ENCODE measurements at places on chromosomes 3 and 15.

DNA sequence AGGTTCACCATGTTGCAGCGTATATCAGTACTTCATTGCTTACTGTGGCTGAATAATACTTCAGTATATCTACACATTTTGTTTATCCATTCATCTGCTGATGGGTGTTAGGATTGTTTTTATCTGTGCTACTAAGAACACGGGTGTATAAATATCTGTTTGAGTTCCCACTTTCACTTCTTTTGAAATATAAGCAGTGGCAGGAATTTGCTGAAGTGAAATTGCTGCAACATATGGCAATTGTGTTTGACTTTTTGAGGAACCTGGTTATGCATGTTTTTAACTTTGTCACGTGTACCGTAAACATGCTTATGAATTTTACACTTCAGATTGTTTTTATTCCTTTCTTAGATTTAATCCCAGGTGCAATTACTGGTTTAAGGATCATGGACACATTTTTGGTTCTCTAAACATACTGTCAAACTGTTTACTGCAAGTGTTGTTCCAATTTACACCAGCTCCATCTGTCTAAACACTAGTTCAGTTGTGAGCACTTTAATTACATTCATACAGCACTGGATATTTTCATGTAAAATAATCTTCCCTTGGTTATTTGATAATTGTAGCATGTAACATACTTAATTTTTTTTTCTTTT, 23.1 kb downstream of the TRAK1 start:
- DNase-seq, result no peak

DNA sequence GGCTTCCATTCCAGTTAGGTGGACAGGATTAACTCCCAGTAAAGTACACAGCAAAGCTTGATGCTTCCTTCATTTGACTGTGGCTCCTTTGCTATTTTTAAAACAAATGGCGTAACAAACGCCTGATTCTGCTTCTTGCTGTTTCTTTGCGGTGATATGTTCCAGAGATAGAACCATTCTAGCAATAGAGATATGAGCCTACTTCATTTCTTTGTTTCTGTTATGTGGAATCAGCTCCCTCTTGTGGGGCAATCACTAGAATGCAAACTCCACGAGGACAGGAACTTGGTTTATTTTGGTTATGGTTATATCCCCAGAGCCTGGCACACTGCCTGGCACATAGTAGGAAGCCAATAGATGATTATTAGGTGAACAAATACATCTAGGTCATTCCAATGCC, 122.6 kb upstream of the SLC6A11 start:
- no peak for DNase-seq

GRCh38 chr15:38972831-38973230, 408.2 kb upstream of the RASGRP1 start:
- DNase-seq, result no peak

DNA sequence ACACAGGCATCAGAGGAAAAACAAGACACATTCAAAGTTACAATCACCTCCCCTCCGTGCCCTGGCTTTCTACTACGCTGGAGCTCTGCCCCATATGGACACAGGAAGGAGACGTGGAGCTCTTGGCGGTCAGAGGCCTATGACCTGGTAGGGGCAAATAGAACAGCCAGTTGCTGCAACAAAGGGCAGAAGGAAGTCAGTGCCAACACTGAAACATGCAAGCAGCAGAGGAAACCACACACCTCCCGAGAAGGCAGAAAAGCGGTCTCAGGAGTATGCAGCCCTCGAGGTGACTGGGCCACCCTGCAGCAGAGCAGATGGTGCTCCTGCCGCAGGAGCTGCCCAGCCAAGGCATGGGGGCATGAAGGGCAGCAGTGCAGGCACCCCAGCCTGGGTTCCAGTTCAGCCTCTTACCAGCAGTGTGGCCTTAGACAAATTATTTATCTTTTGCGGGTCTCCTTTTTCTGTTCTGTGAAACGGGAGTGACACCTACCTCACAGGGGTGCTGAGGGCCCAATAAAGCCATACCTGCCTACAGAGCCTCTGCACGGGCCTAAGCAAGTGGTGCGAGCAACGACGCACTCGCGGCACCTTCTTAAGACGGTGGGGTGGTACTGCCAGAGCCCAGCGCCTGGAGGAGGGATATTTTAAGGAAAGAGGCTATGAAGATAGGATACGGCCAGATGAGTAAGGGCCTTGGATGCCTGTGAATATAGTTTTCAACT, 8.6 kb downstream of the ZXDC start:
- DNase-seq, result no peak

DNA sequence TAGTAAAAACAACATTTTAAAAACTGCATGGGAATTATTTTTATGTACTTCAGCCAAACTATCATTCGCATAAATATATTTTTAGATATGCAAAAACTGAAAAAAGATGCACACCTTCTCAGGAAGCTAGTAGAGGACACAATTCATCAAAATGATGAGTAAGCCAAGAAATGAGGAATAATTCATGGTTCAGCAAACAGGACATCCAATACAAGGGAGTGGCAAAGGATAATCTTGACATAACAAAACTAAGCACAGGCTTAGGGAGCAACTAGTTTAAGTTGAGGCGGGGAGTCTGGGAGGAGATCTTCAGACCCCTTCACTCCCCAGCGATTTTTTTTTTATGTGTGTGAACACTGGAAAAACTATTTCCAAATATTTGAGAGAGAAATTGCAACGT, 93.7 kb downstream of the ZNF280D start:
- DNase-seq, result no peak

DNA sequence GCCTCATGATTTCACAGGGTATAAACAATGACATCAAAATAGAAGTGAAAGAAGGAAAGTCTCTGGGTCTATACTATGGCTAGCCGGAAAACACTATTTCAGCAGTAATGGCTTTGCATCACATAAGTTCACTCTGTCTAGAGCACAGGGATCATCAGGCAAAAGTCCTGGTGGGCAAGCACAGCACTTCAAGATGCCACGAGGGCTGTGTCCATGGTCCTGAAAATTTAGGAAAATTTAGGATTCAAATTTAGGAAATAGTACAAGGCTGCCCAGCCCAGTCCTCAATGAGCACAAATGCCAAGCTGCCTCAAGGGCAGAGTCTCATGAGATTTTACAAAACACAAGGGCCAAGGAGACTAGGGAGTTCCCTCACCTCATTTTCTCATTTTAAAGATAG, 54.1 kb downstream of the RORA start:
- no peak for DNase-seq

- peak; percentile 13 for DNase-seq
Measured at GRCh38 chr15:94582368-94582767, 351.0 kb downstream of the MCTP2 start.

DNA sequence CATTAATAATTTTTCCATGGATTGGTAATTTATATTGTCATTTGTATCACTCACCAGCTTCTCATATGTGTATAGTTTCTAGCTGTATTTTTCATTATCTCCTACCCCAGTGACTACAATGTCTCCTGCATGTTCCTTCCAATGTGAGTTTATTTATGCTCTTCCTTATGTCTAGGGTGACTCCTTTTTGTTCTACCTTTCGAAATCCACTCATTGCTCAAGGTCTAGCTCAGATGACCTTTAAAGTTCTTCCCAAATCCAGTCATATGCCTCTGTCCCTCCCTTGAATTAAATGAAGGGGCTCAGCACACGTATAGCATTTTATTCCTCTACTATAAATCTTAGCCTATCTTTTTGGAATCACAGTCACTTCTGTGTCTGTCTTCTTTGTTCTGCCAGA, 53.0 kb downstream of the TMEM45A start:
- no peak for DNase-seq

DNA sequence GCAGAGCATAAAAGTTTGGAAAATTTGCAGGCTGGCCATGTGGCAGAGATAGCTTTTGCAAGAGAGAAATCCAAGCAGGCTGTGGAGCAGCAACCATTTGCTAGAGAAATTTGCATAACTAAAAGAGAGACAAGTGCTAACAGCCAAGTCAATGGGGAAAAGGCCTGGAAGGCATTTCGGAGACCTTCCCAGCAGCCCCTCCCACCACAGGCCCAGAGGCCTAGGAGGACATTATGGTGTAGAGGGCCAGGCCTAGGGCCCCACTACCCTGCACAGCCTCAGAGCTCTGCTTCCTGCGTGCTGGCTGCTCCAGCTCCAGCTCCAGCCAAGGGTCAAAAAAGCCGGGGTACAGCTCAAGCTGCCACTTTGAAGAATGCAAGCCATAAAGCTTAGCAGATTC, 82.7 kb downstream of the MYO5A start:
- DNase-seq, result no peak

- DNase-seq, result peak; percentile 79
Measured at GRCh38 chr3:111541911-111542483, at the start of gene CD96. Gene CD96, plus strand, starts transcription at chr3:111542197. Its CDS starts 52 bp downstream, at chr3:111542249.

DNA sequence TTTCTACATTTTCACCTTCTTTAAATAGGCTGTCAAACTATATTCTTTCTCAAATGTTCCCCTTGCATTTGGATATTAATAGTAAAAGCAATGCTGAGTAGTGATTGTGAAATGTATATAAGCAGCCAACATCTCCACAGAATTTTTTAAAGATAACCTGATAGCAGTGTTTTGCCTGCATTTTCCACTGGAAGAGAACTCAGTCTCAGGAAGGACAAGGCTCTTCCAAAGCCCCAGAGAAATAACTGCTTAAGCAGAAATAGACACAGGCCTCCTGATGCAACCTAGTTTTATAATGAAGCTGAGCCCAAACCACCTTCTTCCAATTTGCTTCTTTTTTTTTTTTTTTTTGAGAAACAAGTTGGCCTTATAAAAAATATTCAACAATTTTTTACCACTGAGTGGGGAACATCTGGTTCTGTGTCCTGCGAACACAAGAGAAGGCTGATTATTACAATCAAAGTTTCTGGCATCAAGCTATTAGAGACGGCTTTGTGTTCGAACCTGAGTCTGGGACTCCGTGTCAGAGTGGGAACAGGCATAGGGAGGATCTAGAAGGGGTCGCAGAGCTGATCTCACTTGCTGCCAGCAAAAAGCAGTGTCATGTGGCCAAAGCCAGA, 332.5 kb upstream of the TBL1XR1 start:
- no peak for DNase-seq

DNA sequence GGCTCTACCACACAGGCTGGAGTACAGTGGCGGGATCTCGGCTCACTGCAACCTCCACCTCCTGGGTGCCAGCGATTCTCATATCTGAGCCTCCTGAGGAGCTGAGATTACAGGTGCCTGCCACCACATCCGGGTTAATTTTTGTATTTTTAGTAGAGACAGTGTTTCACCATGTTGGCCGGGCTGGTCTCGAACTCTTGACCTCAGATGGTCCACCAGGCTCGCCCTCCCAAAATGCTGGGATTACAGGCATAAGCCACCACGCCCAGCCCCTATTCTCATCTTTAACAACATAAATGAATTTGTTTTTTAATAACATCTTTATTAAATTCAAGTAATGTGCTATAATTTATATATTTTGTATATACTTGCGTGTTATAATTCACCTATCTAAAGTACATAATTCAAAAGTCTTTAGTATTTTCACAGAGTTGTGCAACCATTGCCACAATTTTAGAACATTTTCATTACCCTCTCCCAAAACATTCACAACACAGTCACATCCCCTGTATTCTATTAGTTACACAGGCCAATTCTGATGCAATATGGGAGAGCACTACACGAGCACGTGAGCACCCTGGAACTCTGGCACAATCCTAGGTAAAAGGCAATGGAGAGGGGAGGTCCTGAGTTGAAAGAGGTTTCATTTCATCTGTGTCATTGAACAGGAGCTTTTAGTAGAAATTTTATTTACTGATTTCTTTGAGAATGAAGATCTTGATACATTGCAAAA, 21.2 kb upstream of the MTMR14 start:
- no peak for DNase-seq

GRCh38 chr3:162112719-162113118, 616.1 kb downstream of the OTOL1 start:
- DNase-seq, result no peak

DNA sequence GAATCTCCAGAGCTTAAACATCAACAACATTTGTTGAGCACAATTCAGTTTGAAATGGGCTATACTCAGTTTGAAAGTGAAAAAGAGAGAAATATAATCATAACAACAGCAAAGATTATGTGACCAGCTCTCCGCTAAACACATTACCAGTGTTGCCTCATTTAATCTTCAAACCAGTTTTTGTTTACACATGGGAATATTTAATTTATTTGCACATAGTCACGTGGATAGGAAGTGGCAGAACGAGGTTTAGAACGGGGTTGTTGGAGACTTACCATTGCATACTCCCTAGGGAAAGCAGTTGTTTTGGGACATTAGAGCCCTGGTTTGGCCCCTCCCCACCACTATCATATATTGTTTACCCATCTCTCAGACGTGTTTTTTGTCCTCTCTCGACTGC, 77.2 kb downstream of the IL1RAP start:
- DNase-seq, result no peak

DNA sequence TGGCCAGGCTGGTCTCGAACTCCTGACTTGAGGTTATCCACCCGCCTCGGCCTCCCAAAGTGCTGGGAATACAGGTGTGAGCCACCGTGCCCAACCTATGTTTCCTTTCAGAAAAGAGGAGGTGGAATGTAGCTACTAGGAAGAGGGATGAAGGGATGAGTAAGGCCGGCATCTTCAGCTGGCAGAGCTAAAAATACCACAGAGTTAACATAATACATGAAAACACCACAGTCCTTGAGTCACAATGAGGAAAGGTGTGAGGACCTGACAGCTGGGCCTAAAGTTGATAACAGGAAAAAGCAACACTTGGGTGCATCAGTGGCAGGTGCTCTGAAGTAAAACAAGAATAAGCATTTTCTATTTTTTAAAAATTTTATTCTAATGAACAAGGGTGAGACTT, 392.2 kb downstream of the DIPK2A start:
- no peak for DNase-seq

GRCh38 chr3:89740881-89741177, 633.4 kb downstream of the EPHA3 start:
- DNase-seq, result no peak

DNA sequence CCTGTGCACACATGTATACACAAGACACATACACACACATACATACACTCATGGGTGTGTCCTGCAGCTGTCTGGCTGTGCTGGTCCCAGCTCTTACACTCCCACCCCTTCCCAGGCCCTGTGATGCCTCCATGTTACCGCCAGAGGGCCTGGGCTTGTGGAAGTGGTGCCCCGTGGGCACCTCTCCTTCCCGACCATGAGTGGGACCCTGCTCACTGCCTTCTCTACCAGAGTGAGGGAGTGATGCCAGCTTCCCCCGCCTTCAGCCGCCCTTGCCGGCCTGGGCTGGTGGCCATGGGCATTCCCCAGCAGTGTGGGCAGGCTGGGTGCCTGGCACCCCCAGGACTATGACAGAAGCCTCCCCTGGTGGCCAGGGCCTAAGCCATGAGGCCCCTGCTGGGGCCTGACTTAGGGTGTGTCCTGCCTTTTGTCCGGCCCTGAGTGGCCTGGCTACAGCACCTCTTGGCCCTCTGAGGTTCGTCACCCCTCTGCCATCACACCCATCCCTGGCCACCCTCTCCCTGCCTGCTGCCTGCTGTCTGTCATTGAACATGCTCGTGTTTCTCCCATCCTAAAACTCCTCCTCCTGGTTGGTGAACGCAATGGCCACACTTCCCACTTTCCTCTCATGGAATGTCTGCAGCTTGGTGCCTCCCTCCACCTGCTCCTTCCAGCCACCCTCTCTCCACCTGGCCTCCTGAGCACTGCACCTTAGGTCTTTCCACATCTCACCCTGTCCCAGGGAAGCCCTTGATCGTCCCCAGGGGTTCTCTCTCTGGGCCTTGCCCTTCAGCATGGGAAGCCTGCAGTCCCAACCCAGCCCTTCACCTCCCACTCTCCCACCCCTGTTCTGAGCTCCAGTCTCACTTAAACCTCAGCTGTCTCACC, 14.6 kb downstream of the HDAC11 start:
- DNase-seq, result peak; percentile 8

- no peak for DNase-seq
Measured at GRCh38 chr3:4467522-4467867, 426 bp upstream of the SUMF1 start.

Data from CD4-positive, alpha-beta T cell treated with Interleukin-1 beta for 1 hour (primary cell).